ENCODE measurements at places on chromosomes 4 and X.

DNA sequence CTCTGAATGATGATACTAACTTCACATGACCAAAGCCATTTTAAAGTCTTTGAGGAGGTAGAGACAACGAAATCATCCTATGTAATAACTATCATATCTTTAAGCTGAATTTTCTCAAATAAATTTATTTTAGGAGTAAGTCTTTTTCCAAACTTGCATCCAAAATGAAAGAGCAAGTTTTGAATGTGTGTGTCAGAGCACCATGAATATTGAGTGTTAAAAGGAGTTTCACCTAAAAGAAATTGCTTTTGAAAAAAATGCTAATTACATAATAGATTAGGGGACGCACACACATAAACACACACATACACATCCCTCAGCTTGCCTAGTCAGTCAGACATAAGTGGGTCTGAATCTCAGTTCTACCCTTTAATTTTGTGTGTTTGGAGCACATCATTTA, 1.9 kb downstream of the ANK2 start:
- no peak for DNase-seq

GRCh38 chrX:68807818-68808217, 21.0 kb upstream of the EFNB1 start:
- DNase-seq: peak; percentile 33

- DNase-seq: no peak
These were observed 158.5 kb upstream of the HCCS start for GRCh38 chrX:10952619-10953018.

DNA sequence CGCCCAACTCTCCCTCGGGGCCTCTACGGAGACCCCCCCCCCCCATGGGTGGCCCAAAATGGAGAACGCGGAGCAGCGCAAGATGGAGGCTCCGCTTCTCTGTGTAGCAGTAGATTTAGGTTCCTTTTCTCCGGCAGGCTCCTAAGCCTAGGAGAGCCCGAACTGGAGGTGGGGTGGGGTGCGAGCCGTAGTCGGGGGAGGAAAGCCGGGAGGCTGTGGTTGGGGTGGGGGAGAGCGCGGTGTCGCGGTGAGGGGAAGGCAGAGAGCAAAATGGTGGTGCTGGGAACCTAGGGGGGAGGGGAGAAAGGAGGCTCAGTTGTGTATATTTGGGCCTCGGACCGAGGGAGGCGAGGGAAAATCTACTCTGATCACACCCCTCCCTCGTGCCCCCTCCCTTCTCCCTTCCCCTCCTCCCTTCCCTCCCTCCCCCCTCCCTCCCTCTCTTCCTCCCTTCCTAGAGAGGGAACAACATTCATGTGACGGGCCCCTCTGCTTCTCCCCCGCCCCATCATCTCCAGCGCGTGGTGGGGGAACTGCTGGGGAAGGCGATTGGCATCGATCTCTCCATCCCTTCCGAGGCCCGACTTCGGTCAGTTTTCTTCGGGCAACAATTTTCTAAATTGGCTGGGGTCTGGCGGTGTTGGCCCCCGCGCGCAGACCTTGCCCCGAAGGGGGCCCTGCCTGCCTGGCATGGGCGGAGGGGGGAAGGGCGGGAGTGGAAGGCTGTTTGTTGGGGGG, at the start of gene STAG2:
Gene STAG2 (plus strand): TSS at position 439 of the 738 bp plus-strand sequence. CDS start 60,922 bp downstream, outside the sequence.
- peak; percentile 93 for DNase-seq

GRCh38 chr4:74394476-74395136, 29.7 kb downstream of the EREG start:
- no peak for DNase-seq

DNA sequence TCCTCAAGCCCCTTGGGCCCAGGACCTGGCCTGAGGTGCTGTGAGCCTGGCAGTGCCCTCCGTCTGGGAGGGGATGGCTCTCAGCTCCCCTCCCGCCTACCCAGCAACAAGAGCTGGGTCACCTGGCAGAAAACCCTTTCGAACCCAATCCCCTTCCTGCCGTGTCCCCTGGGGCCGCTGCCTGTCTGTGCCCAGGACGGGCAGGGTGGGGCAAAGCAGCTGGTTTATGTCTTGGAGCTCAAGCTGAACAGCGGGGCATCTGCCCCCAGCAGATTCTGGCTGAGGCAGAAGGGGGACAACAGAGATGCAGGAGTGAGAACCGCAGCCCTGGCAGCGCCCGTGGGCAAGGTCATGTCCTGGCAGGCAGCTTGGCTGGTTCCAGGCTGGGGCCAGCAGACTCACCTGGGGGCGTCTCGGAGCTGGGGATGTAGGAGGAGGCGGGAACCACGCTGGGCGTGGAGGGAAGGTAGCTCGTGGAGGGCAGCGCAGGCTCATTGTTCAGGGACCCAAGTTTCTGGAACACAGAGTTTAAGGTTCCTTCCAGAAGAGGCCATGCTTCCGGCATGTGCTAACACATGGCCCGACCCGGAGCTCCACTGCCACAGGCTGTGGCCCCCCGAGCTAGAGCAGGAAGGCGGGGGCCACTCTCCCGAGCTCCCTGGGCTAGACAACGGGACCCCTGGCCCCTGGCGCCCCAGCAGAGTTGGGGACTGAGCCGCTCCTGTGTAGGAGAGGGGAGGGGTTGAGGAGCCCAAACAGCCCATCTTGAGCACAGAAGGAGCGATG, 24.2 kb downstream of the NELFA start:
- DNase-seq: no peak

- DNase-seq: no peak
These were observed 51.1 kb upstream of the MYOZ2 start for GRCh38 chr4:119084513-119084912.

- peak; percentile 49 for DNase-seq
These were observed 654.9 kb upstream of the HTR2C start for GRCh38 chrX:113929004-113929403.

DNA sequence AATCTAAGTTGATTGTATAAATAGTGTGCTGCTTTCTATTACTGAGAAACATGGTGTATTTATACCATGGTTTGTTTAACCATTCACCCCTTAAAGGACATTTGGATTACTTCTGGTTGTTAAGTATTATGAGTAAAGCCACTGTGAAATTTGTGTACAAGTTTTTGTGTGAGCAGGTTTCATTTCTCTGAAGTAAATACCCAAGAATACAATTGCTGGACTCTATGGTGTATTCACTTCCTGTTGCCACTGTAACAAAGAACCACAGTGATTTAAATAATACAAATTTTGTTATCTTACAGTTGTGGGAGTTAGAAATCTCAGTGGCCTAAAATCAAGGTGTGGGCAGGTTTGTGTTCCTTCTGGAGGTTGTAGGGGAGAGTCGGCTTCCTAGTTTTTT, 869.6 kb downstream of the CCSER1 start:
- DNase-seq: no peak

DNA sequence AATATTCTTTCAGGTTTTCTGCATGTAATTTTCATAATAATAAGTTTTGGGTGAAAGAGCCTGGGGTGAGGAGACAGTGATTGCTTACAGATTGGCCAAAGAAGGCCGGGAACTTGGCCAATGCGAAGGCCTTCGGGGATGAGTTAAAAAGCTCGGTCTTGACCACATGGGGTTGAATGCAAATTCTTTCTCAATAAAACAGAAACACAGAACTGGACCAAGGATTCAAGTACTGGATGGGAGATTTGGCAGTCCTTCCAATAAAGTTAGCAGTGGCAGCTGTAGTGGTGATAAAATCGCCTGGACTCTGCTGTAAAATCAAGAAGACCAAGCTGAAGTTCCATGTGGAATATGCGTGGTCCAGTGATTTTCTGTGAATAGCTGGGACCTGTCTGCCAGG, 282.2 kb upstream of the KLF3 start:
- peak; percentile 66 for DNase-seq

DNA sequence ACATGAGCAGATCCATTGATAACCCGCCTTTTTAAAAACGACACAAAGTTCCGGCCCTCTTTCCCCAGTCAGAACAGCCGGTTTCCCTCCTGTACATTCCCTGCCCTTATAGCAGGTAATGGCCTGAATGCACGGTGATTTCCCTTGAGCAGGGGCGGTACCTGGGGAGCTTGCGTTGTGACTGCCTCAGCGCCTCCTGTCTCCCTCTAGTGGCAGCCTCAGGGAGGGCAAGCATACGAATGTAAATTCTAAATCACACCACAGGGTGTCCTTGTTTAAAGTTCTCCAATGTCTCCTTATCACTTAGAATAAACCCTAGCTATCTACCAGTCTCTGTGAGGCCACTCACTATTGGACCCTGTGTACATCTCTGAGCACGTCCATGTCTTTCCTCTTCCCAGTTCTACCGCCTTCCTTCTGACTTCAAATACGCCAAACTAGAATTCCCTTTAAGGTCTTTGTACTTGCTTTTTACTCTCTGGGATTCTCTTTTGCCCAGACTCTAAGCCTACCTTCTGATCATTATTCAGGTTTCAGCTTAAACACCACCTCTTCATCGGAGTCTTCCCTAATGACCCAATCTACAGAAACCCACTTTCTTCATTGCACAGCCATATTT, 18.4 kb upstream of the LDB2 start:
- DNase-seq: no peak

- DNase-seq: peak; percentile 55
These were observed 24.1 kb downstream of the OPHN1 start for GRCh38 chrX:68409194-68409593.

DNA sequence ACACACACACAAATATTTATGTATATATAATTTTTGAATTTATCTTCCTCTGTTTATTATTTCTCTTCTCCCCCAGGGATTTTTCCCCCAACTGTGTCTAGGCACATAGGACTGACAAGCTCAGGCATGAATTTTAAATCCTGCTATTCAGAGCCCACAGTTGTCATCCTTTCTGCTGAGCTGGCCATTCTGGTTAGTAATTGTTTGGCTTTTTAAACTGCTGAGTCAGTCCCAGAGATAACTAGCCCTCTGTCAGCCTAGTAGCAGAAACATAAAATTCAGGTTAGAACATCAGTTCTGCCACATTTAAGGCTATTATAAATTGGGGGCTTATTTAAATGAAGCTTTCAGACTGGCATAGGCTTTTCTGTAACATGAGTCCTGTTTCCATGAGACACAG, 151.7 kb upstream of the MAOA start:
- peak; percentile 16 for DNase-seq

DNA sequence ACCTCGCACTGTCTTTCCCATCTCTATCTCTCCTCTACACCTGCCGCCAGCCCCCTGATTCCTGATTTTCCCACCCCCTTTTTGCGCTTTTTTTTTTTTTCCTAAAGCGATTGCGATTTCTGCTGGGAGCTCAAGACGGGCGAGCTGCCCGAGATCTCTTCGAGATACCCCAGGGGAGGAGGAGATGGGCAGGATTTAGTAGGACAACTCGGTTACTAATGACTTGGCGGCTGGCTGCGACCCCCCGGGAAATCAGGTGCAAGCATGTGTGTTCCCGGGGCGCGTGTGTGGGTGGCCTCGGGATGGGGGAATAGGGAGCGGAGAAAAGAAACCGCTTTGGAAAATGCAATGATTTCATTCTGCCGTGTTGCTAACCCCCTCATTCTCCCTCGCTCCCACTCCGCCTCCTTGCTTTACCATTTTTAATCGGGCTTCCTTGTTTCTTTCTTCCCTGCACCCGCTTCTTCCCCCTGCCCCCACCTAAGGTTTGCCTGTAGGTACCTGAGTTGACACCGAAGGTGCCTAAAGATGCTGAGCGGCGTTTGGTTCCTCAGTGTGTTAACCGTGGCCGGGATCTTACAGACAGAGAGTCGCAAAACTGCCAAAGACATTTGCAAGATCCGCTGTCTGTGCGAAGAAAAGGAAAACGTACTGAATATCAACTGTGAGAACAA, 4.4 kb downstream of the SLITRK2 start:
- no peak for DNase-seq

DNA sequence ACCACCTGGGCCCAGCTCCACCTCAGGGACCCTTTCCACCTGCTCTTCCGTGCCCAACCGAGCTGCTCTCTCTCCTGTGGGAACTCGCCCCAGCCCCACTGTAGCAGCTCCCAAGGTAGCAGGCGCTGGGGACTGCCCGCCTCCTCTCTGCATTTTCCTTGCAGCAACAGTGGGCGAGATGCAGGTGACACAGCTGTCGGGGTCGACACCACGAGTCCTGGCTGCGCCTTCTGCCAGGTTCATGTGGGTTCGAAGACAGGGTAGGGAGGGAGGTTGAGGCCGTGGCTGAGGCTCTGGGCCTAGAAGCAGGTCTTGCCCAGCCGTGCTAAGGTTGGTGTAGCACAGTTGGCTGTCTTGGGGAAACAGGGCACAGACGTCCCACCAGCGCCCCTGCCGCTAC, 245.2 kb upstream of the FSTL5 start:
- DNase-seq: no peak

GRCh38 chrX:115606861-115607260, 45.9 kb downstream of the PLS3 start:
- DNase-seq: no peak

- no peak for DNase-seq
These were observed 75.3 kb downstream of the BCOR start for GRCh38 chrX:40022421-40022820.

- peak; percentile 75 for DNase-seq
These were observed at the start of gene UBL4A for GRCh38 chrX:154486396-154487207. UBL4A (minus strand) TSS chrX:154486615; CDS start chrX:154486584, 31 bp downstream.

DNA sequence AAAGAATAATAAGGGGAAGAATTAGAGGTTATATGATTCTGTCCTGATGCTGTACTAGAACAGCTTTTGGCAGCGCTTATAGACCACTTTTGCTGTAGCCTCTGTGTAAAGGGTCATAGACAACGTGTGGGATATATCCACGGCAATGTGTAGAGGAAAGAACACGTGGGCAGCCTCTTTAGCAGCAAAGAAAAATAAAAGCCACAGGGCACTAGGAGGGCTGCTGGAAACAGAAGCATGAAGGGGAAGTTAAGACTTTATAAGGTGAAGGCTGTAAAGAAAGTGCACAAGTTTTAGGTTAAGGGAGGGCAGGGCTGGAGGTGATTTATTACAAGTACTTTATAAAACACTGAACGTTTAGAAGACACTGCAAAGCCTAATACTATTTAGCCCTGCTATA, 20.1 kb upstream of the PHEX start:
- DNase-seq: no peak

GRCh38 chr4:14857475-14857874, 144.8 kb upstream of the CPEB2 start:
- DNase-seq: no peak

DNA sequence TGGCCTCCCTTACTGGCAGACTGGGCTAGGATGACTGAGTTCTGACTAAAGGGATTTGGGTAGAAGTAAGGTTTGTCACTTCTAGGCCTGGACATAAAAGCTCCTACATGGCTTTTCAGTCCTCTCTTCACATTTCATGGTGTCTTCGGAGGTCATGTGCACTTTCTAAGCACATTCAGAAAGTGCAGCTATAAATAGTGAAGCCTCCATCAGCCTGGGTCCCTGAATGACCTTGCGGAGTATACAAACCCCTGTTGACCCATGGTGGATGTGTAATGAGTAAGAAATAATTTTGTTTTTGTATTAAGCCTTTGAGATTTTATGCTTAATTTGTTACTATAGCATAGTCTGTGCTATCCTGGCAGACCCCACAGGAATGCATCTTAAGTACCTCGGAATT, 154.0 kb downstream of the STOX2 start:
- no peak for DNase-seq

DNA sequence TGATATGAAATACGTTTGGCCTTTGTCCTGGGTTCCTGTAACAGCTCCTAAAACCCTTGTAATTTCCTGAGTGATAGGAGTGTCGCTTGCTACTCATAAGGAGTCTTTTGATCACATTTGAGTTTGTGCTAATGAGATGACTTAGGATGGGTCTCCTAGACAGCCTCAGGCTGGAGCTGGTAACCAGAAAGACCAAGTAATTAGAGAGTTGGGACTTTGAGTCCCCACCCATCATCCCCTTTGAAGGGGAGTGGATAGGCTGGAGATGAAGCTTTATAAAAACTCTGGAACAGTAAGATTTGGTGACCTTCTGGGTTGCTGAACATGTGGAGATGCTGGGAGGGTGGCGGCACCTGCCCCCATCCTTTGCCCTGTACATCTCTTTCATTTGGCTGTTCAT, 2.9 kb downstream of the SEC24B start:
- no peak for DNase-seq

- no peak for DNase-seq
These were observed 47.1 kb upstream of the BMP15 start for GRCh38 chrX:50863471-50863870.

GRCh38 chrX:65576160-65576559, 41.6 kb upstream of the LAS1L start:
- no peak for DNase-seq

Data from lung (tissue), 17 donors.